ENCODE measurements at places on chromosomes 16 and 17.

- no peak for DNase-seq
These were observed 13.4 kb downstream of the MFSD6L start for GRCh38 chr17:8785547-8786413.

GRCh38 chr16:89330177-89330856 lies 112.8 kb downstream of the ZNF778 start:
- no peak for DNase-seq

DNA sequence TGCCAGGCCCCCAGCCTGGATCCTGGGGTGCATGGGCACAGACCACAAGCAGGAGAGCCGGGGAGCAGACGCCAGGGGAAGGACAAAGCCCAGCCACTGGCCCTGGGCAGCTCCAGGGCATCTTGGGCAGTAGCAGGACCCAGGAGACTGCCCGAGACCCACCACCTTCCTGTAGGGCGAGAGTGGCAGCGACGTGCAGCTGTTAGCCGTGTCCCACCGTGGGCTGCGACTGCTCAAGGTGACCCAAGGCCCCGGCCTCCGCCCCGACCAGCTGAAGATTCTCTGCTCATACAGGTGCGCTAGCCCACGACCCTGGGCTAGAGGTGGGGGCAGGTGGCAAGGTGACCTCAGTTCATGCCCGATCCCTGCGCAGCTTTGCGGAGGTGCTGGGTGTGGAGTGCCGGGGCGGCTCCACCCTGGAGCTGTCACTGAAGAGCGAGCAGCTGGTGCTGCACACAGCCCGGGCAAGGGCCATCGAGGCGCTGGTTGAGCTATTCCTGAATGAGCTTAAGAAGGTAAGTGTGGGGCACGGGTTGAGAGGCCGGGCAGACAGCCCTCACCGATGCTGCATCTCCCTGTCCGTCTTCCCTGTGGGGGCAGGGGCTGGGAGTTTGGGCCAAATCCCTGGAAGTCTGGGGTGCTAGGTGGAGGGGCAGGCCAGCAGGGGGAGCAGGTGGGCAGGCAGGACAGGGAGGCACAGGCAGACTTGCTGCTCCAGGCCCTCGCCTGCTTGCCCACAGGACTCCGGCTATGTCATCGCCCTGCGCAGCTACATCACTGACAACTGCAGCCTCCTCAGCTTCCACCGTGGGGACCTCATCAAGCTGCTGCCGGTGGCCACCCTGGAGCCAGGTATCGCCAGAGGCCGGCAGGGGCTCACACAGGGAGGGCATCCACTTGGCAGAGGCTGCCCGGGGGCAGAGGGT lies 13.5 kb upstream of the SMIM5 start:
- no peak for DNase-seq

- peak; percentile 45 for DNase-seq
These were observed 3.4 kb downstream of the MAP2K3 start for GRCh38 chr17:21287703-21288449.

DNA sequence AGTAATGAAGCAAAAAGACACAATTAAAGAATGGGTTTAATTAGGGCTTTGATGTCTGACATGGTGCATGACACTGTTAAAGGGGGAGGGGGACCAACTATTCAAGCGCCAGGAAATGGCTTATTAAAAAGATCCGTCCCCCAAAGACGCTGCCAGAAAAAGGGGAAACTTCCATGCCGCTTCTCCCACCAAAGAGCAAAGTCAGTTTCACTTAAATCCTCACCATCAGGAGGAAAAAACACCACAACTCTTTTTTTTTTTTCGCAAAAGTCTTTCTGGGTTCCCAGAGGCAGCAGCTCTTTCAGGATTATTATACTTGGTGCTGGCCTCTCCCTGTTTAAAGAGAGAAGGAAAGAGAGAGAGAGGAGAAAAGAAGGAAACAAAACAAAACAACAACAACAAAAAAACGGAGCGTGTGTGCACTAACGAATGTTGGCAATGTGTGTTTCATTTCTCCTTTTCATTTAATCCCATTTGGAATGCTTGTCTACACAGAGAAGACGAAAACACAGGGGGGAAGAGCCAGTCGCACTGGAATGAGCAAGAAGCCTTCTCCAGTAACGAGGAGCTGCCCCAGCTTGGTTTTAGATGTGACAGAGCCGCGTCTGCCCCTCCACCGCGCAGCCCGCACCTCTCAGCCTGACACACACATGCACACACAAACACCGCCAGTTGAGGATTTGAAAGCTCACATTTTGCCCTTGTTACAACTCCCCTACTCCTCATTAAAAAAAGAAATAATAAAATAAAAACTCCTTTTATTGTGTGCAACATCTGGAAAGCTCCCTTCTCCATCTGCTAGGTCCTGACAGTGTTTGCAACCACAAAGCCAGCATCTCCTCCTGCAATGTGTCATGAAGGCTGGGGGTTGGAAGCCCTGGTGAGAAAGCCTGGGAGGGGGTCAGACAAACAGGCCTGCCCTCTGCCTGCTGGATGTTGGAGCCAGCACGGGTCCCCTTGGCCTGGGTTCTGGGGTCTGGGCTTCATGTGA lies 32.7 kb upstream of the AXIN2 start:
- DNase-seq: no peak

- peak; percentile 69 for DNase-seq
These were observed 29.1 kb downstream of the LDHD start for GRCh38 chr16:75087375-75087979.

DNA sequence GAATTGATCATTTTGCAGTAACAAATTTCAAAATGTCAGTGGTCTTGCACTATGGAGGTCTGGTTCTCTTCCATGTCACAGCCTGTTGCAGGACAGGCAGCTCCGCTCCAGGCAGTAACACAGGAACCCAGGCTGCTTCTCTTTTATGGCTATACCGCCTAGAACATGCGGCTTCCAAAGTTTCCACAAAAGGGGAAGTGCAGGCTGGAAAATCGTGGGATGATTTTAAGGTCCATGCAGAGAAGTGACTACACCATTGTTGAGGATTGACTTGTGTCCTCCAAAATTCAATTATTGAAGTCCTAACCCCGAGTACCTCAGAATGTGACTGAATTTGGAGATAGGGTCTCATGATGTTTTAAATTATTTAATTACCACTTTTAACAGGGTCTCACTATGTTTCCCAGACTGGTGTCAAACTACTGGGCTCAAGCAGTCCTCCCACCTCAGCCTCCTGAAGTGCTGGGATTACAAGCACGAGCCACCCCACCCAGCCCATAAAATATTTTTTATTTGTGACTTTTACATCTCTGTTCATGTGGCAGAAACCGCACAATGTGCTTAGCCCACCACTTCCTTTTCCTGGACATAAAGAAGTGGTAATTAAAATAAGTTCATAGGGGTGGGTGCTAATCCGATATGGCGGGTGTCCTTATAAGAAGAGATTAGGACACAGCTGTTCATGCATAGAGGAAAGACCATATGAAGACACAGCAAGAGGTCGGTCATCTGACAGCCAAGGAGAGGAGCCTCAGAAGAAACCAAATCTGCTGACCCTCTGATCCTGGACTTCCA lies 279.2 kb upstream of the RPL38 start:
- no peak for DNase-seq

- DNase-seq: no peak
These were observed 16.6 kb downstream of the CASKIN2 start for GRCh38 chr17:75498726-75499213.

DNA sequence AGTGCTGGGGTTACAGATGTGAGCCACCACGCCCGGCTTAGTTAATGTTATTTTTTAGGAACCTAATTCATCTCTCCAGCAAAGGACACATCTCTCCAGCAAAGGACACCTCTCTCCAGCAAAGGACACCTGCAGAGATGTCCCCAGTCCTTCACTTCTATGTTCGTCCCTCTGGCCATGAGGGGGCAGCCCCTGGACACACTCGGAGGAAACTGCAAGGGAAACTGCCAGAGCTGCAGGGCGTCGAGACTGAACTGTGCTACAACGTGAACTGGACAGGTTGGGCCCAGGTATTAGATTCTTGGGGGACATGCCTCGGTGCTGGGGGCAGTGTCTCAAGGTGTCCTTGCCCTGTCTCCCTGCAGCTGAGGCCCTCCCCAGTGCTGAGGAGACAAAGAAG lies 4.7 kb downstream of the PFAS start:
- DNase-seq: no peak

DNA sequence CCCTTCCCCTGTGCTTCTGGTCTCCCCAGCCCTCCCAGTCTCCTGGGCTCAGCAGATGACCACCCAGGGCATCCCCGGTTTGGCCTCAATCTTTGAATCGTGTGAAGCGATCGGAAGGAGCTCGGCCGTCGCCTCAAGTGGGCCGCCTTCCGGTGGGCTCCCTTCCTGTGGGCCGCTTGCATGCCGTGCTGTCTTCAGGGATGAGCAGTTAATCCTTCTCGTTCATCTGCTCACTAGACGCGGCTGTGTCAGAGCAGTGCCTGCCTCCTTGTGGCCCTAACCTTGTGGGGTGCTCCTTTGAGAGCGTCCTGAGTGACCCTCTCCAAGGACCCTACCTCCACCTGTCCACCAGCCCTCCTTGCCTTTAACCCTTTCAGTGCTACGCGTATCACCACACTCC lies 40.4 kb downstream of the BAIAP2 start:
- no peak for DNase-seq

DNA sequence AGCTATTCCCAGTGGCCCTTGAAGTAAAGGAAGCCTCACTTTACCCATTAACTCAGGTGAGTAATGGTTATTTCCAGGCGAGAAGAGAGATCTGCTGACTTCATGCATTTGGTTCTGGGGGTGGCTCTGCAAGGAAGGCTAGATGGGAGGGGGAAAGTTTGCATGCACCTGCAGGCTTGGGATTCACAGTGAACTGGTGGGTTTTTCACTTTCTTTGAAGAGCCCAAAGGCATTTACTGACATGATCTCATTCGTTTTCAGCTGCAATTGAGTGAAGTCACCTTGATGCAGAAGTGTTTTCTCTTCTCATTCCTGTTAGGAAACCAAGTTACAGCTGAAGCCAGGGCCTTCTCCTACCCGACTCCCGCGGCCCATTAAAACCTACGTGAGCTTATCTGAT lies 131.0 kb upstream of the N4BP1 start:
- no peak for DNase-seq

Measured in NCI-H2029 treated with DMSO at 0.1 percent for 48 hours (cell line).